SW 1271 (cell line): ENCODE measurements at places on chromosomes 2 and 18.

GRCh38 chr2:29218550-29219125 lies 103.4 kb downstream of the CLIP4 start:
- DNase-seq = no peak

- no peak for DNase-seq
Measured at GRCh38 chr2:191010887-191011885, 2.8 kb downstream of the STAT1 start.

- no peak for DNase-seq
Measured at GRCh38 chr2:134932864-134933526, 14.4 kb downstream of the CCNT2 start.

- DNase-seq = no peak
Measured at GRCh38 chr2:224570328-224570993, 14.7 kb downstream of the CUL3 start.

- DNase-seq = no peak
Measured at GRCh38 chr2:121196132-121196848, 88.7 kb downstream of the TFCP2L1 start.

DNA sequence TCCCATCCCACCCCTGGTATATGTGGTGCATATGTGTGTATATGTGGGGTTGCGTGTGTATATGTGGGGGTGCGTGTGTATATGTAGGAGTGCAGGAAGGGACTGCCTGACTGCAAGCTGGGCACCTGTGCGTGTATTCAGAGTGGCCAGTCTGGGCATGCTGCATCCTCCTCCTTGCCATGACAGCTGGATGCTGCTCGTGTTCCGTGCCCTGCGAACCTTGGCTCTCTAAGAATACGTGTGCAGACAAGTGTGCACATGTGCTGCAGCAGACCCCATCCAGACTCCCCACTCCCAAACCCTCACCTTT lies 222.1 kb downstream of the CELF4 start:
- DNase-seq = no peak

- no peak for DNase-seq
Measured at GRCh38 chr2:51667679-51668078, 635.7 kb upstream of the NRXN1 start.

DNA sequence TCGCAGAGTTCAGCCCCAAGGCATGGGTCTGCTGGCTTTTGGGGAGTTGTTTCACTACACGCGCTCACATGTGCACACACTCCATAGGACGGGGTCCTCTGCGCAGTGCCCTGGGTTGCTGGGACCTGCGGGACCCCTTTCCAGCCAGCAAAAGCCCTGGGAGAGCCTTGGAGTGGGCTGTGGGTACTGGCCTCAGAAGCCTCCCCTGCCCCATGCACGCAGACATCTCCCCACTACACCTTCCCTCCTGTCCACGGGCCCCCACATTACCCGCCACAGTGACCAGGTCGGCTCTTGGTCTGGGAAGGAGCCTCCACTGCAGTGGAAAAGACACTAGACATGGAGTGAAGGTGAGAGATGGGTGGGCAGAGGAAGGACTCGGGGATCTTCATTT lies 48.5 kb downstream of the FAM168B start:
- DNase-seq = no peak

DNA sequence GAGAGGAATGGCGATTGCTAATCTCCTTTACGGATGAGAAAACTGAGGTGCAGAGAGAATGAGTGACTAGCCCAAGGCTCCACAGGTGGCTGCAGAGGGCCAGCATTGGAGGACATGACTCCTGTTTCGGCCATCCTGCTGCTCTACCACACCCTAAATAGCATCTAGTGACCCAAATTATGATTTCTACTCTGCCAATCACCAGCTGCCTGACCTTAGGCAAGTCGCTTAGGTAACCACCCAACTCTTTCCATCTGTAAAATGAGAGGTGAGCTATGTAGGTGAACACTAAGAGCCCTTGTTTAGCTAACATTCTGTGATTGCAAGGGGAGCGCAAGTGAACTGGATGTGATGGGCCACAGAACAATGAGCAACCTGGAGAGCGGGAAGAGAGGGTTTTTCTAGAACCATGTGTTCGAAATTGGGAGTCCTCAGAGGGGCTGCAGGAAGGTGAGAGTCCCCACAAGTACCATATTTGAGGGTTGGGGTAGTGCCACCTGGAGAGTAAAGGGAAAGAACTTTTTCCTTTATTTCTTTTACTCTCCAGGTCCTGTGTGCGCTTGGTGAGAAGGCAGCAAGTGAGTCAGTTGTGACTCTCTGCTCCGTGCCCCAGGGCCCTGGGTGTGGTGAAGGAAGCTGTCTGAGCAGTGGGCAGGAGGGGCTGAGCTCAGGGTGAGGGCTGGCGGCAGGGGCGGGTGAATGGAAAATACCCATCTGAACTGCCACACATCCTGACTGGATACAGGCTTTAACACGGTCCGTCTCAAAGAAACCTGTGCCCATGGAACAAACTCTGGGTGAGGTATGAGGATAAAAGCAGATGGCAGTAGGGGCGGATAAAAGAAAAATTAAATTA lies 2.4 kb downstream of the CYP27C1 start:
- DNase-seq = peak; percentile 76

DNA sequence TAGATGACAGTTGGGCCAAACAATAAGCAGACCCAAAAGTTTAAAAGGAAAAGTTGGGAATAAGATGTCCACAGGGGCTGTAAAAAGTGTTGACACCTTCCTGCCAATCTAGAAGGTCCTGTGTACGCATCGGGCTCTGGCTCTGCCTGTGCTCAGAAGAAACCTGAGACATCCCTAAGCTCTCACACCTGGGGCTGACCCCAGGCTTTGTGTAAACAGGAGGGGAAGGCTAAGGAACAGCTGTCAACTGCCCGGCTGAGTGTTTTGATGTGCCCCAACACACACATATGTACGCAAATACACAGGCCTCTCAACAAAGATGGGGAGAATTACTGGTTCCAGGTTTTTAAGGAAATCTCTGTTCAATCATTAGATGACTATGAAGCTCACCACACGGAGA lies 59.5 kb downstream of the TMEM131 start:
- DNase-seq = no peak

GRCh38 chr18:58660915-58661314 lies 10.3 kb upstream of the MALT1 start:
- no peak for DNase-seq

GRCh38 chr2:55345064-55345463 lies 74.6 kb downstream of the CCDC88A start:
- no peak for DNase-seq

GRCh38 chr18:62637807-62638687 lies 77.3 kb upstream of the PHLPP1 start:
- no peak for DNase-seq

GRCh38 chr2:61471905-61472805 lies 1.3 kb upstream of the USP34 start:
- DNase-seq = no peak

DNA sequence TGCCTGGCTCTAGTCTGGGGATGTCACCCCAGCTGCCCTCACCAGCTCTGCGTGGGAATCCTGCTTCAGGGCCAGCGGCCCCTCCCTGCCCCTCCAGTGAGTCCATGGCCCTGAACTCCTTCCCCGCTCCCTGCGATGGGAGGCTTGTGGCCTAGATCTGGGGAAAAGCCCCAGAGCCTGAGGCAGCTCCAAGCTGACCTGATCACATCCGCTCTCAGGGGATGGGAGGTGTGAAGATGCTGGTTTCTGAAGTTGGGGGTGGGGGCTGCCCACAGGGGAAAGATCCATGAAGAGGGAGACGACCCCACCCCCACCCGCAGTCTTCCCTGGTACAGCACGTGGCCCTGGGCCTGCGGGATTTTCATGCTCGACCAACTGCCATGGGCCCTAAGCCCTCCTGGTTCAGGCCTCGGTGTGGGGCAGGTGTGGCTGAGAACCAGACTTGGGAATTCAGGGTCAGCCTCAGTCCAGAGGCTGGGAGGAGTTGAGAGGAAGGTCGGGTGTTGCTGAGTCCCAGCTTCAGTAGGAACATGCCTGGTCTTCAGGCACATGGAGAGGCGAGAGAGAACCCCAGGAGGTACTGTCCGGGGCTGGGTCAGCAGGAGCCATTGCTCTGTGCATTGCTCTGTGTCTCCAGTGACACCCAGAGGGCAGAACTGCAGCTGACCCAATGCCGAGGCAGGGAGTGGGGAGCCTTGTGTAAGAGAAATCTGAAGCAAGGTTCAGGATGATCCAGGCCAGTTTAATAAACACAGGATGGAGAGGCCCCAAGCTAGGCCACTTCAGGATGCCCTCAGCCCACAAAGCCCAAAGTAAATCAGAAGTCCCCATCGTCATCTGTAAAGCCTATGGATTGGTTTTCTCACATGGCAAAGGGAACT lies 115.1 kb downstream of the CAPN13 start:
- no peak for DNase-seq

- DNase-seq = no peak
Measured at GRCh38 chr2:62217421-62217820, 21.5 kb downstream of the B3GNT2 start.

DNA sequence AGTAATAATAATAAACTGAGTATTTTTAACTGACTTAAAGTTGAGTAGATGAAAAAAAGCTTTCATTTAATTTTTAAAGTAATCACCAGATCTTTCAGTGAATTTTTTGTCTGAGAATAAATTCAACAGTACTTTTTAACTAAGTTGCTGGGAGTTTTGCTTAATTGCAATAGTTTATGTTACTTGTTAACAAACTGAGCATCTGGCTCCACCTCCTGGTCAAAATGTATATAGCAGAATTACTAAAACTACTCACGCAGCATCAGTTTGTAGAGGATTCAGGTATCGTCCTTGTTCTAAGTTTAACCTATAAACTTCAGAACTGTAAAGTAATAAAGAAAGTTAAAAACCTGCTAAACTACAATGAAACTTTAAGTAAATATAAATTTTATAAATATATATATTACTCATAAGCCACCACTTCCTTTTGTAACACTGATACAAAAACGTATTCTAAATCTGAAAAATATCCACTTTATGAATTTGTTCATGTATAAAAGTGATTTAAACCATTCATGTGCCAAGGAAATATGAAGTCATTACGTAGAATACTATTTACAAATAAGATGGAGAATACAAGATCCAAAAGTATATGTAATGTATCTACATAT lies 21.3 kb downstream of the NOL10 start:
- peak; percentile 60 for DNase-seq

GRCh38 chr2:65482971-65483370 lies 50.6 kb upstream of the SPRED2 start:
- no peak for DNase-seq

DNA sequence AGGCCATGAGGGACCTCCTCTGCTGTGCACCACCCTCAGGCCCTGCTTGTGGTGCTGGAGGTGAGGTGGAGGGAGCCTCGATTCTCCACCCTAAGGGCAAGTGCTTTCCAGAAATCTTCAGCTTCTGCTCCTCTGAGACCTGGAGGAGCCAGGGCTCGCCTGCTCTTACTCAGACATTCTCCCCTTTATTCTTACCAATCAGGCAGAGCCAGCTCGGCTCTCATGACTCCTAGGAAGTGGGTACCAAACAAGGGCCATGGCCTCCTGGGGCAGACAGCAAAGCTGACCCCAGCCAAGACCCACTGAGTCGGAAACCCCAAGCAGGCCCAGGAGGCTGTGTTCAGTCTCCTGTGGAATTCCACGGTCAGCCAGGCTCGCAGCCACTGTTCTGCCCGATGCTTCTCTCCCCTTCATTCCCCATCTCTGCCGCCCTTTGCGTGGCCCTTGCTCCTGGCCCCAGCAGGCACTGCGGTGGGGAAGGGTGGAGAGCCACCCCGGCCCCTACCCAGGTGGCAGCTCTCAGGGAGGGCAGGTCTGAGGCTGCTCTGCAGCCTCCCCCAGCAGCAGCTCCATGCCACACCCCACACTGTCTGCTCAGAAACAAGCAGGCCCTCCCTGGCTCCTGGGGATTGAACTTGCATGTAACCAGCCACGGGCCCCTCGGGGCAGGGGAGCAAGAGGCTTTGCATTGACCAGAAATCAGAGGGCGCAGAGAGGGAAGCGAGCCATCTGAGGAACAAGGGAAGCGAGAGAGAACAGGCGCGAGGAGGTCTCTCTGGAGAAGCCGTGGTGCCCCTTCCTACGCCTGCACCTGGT lies 24.0 kb downstream of the HS1BP3 start:
- DNase-seq = no peak
